Stimulated activated CD8-positive, alpha-beta memory T cell treated with anti-CD3 and anti-CD28 coated beads, Interleukin-2, amount 100 ng/mL, for 1 hour (primary cell): ENCODE measurements at places on chromosomes 5 and 9.
A peak's percentile ranks its signal among the peaks of the same experiment; 100 is the strongest.

DNA sequence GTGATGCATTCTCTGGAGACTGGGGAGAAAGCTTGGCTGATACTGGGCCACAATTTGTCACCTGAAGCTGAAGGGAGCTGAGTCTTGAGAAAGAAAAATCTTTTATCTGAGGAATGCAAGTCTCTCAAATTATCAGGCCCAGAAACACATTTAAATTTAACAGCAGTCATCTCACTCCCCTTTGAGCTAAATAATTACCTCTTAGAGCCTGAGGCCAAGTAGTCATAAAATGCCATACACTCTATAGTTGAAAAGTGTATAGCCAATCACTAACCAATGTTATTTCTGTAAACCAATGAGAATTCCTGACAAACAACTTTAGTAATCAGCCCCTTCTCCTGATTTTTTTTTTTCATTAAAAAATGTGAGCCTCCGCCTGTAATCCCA lies 32.7 kb upstream of the DAPK1 start:
- DNase-seq, result no peak

DNA sequence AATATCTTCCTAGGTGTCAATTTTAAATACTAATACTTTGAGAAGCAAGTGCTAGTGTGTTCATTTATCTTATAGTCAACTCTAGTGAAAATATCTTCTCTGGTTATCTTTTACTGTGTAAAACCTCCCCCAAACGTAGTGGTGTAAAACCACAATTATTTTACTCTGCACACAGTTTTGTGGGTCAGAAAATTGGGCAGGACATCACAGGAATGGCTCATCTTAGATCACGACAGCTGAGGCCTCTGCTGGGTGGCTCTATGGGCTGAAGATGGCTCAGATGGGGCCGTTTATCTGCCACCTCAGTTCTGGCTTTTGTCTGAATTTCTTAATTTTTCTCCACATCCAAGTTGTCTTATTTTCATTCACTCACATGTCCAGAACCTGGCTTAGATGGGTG lies 457.2 kb upstream of the ACTBL2 start:
- no peak for DNase-seq

GRCh38 chr5:154740483-154740882 lies 14.7 kb upstream of the LARP1 start:
- no peak for DNase-seq

- DNase-seq, result no peak
These were observed 3.1 kb downstream of the IER5L start for GRCh38 chr9:129174724-129175514.

DNA sequence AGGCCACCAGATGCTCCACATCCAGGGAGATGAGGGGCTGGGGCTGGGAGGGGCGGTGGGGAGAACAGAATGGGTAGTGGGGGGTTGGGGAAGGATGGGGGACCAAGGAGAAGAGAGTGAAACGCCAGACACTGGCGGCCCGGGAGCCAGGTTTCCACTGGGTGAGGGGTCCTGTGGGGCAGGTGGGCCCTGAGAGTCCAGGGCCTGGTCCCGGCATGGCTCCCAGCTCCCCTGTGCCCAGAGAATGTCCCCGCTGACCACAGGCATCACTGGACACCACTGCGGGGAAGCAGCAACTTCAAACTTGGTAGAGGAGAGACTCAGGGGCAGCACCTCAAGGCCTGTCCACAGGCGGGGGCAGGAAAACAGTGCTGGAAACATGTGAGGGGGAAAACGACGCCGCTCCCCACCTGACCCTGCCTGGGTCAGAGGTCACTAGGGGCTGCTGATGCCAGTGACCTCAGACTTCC lies 13.2 kb downstream of the NINJ1 start:
- DNase-seq, result no peak

DNA sequence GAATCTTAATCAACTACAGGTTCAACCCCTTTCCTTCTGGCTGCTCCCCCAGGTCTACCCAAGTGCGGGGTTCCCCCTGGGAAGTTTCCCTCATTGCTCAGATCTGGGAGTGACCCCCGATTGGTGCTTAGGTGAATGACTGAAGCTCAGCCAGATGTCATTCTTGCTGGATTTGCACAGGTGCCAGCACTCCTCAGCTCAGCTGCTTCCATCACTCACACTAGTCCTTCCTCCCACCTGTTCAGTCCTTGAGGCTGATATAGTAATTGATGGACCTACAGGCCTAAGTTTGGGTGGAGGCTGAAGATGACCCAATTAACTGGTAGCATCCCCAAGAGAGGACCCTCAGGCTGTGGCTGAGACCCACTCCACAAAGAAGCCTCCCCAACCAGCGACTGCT lies 32.9 kb downstream of the PRLR start:
- no peak for DNase-seq

- DNase-seq, result no peak
These were observed 257.8 kb downstream of the FER start for GRCh38 chr5:109005297-109006009.

DNA sequence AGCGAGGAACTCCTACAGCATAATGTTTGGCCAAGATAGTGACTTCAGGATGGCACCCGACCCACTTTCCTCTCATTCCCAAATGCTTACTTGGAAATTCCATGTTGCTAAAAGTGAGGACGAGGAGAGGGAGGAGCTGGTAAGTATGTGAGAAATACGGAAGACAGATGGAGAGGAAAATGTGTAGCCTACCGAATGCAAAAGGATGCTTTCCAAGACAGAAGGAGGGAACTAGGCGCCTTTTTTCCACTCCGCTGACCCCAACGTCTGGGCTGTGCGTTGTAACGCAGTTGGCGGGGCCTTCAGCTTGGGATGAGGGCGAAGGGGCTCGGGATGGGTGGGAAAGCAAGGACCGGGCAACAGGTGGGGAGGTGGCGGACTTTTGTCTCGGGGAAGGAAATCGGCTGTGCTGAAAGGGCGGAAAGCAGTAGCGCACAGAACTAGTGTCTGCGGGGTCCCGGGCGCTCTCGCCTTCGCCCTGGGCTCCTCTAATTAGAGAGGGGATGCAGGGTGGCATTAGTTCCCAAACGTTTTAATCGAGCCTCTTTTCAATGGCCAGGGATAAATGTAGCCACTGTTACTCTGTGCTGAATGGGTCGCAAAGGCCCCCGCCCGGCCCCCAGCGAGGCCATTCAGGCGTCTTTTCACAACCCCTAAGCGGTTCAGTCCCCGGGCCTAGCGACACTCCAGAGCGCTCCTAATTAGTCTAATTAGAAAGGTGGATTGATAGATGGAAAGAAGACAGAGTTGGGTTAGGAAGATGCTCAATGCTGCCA lies 12.6 kb downstream of the FOXD1 start:
- DNase-seq, result no peak

- DNase-seq, result peak; percentile 23
These were observed 132.2 kb downstream of the FBXO4 start for GRCh38 chr5:42057254-42057690.

DNA sequence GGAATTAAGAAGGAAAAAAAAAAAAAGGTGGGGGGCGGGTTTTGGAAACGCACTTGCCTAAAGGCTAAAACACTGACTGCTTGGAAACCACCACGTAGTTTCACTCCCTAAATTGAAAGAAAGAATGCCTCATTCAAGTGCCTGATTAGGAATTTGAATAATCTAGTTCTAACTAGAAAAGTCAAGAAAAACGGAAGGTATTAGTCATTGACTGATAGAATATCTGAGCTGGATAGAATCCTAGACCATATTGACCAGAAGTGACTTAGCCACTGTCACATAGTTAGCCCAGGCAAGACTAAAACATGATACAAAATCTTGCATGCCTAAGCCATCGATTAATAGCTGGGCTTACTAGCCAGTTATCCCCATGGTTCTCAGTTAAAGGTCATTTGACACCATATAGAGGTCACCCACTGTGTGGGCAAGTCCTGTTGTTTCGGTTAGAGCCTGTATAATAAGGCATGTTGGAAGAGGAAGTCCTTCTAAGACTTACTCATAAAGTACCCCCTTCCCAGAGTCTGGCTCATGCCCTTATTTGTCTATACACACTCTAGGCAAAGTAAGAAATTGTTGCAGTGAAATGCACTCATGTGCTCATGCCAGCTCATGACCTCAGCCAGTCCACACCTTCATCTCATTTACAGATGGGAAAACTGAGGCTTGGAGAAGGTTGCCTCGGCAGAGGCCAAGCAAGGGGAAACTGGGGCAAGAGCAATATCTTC lies 40.2 kb downstream of the SH3RF2 start:
- DNase-seq, result no peak

DNA sequence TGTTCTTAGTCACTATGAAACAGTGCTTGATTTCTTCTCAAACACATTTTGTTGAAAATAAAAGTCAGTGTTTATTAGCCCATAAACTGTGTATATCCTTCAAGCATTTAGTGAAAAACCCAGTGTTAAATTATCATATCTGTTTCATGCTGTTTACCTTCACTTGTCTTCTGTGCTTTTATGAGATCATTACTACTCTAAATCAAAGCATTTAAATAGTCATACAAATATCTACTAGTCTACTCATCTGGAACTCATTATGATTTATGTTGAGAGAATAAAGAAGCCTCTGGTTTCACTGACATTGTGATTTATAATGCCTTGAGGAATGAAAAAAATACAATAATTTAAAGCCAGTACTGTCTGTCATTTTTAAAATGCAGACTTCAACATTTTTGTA lies 366.5 kb downstream of the SLCO4C1 start:
- no peak for DNase-seq

DNA sequence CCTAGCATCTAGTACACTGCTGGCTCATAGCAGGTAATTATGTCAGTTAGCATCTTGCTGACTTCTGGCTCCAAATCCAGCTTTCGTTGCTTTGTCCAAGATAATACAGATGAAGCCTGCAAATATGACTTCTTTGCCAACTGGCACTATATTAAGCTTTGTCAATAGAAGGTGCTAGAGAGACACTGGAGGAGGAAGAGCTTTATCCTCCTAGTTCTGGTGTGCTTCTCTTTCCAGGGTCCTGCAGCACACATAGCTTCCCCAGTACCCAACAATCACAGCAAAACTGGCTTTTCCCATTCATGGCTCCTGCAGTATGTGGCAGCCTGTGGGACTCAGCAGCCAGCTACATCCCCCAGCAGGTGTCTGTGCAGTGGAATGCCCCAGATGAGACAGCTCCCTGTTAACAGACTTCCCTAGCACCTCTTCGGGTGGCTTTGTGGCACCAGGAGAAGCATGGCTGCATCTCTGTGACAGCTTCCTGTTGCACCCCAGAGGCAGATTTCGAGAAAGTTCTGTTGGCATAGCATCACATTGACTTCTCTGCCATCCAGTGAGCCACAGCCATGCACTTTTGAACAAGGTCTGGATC lies 147.8 kb downstream of the OXCT1 start:
- no peak for DNase-seq

DNA sequence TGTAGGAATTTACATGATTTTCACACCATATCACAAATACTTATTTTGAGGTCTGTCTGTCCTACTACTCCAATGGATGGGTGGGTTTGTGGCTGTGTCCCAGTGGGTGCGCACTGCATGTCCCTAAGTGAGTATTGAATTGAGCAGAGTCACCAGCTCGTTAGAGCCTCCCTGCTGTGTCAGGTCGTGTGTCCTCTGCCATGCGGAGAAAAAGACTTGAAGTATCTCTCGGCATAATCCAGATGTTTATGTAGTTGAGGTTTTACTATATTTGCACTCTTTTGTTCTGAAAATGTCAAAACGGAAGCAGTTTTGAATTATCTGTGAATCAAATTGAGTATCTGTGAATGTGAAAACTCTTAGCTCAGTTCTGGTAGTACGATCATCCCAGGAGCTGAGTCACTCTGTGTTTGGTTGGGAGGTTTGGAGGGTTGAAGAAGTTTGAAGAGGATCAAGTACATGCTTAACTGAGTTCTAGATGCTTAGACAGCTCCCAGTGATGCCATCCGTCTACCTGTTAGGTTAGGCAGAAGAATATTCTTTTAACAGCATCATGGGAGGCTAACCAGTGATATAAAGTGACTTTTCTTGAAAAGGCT lies 194.2 kb downstream of the TENT4A start:
- DNase-seq, result no peak

DNA sequence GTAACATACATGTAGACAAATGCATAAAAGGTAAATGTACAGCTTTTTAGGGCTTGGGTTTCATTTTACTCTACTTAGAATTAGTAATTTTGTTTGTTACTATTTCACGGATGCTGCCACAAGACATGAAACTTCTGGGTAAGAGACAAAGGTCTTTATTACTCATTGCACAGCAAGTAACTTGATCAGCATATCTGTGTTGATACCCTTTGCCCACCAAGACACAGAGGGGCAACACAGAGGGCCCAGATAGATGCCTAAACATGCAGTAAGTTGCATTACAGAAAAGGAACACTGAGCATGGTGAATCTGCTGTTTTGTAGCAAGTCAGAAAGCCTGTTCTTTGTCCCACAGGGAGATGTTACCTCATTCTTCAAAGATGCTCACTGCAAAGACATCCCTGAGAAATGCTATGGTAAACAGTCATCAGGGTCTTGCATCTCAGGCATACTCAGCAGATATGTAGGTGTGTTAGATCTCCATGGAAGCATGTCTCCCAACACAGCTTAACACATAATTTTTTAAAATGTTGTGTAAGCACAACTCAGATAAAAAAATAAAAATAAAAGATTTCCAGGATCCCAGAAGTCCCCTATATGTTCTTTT lies 10.3 kb downstream of the ITGA2 start:
- no peak for DNase-seq

DNA sequence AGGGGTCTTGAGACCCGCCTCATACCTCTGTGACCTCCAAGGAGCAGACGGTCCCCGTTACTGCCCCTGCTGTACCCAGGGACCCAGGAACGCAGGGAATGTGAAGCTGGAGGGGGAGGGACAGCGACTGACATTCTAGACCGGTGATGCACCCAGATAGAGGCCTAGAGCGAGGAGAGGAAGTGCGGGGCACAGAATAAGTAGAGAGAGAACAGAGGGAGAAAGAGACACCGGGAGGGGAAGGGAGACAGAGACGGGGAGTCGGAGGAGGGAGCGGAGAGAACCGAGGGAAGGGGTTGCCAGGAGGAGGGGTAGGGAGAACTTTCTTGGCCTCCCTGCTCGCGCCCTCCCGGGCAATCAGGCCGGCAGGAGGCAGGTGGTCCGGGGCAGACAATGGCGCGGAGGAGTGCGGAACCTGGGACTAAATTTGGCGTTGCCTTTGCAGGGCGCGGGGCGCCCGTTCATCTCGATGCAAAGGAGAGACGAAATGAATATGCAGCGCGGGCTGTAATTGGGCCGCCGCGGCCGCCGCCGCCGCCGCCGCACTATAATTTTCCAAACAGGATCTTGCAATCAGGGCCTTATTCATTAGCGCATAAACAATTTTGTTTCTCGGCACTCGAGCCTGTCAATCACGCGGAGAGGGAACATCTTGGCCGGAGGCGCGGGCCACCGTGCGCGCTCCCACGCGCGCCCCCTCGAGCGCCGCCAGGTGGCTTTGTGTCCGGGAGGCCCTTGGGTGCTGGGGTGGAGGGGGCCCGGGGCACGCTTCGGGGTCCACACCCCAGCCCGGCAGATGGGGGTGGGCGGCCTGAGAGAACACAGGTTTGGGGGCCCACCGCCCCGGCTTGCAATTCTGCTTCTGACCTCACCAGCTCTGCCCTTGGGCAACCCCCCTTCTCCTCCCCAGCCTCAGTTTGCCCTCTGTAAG lies 33.0 kb downstream of the NDUFA8 start:
- no peak for DNase-seq
